ENCODE measurements at places on chromosomes 7 and 10. TPM values are rescaled to one million over a fixed set of nuclear protein-coding genes. Genes with fewer than 3 reads are reported as not detected.

TFPI2 gene
- 57.3 TPM for polyA plus RNA-seq

TRIL gene
- 0.78 TPM for polyA plus RNA-seq

HOXA6 gene
- polyA plus RNA-seq, result 10.0 TPM

OR13A1 gene
- polyA plus RNA-seq, result not detected

ZNF316 gene
- polyA plus RNA-seq, result 7.7 TPM

AFAP1L2 gene
- 0.90 TPM for polyA plus RNA-seq

UTF1 gene
- not detected for polyA plus RNA-seq

HILPDA gene
- polyA plus RNA-seq, result 21.7 TPM

HOXA4 gene
- polyA plus RNA-seq, result 4.9 TPM

TCAF2 gene
- polyA plus RNA-seq, result 6.4 TPM

MSMB gene
- polyA plus RNA-seq, result not detected

SMO gene
- 16.5 TPM for polyA plus RNA-seq

IGFBP1 gene
- polyA plus RNA-seq, result 0.56 TPM

CD36 gene
- polyA plus RNA-seq, result 0.87 TPM

PPRC1 gene
- 27.0 TPM for polyA plus RNA-seq

EPHB6 gene
- polyA plus RNA-seq, result 0.86 TPM

SPRN gene
- 0.03 TPM for polyA plus RNA-seq

VAX1 gene
- not detected for polyA plus RNA-seq

LIPN gene
- not detected for polyA plus RNA-seq

HOXA2 gene
- 1.9 TPM for polyA plus RNA-seq

PHYHIPL gene
- not detected for polyA plus RNA-seq

Measured in endothelial cell of umbilical vein (primary cell).